ENCODE measurements at places on chromosomes 1 and 21.

DNA sequence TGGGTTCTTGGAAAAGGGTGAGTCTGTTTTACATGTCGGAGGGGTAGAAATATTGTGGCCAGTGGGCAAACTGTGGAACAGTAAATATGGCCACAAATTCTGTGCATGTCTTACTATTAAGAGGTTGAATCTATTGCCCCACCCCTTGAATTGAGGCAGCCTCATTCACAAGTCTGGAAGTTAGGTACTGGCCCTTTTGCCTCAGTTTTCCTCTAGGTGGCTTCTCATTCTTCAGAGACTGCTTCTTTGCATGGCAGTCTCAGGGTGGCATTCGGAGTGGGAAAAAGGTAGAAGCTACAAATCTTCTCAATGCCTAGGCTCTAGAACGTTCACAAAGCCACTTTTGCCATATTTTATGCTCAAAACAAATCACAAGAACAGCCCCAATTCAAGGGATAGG is 57.2 kb downstream of the SLC9C2 start:
- DNase-seq, result no peak

GRCh38 chr21:38295997-38296764 is 39.4 kb downstream of the KCNJ15 start:
- DNase-seq, result no peak

- DNase-seq, result no peak
These were observed 45.5 kb downstream of the GIPC2 start for GRCh38 chr1:78091215-78091813.

- DNase-seq, result no peak
These were observed 35.8 kb upstream of the CCN1 start for GRCh38 chr1:85544689-85545215.

GRCh38 chr1:39297551-39297950 is 93.1 kb downstream of the MACF1 start:
- DNase-seq, result no peak

DNA sequence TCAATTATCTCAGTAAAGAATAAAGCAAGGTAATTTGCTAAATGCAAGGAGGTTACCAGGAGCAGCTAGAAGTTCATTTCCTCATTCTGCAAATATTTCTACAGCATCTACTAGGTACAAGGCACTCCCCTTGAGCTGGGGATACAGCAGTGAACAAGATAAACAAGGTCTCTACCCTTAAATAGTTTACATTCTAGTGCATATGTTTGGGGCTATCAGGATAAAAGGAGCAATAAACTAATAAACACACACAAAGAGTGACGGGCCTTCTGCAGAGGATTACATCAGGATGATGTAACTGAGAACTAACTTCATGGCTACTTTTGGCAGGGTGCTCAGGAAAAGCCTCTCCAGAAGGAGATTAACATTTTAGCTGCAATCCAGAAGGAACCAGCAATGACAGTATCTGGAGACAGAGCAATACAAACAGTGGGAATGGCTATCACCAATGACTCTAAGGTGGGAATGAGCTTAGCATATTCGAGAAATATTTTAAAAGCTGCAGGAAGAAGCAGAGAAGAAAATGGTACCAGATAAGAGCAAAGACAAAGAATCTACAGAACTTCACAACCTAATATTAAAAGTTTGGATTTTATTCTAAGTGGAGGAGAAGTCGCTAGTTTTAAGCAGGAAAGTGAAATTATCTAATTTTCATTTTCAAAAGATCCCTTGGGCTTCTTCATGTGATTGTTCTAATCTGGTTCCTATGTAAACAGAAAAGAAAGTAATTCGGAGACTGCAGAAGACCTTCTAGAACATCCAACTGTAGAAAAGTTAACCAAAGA is 25.8 kb downstream of the TP53BP2 start:
- DNase-seq, result no peak

DNA sequence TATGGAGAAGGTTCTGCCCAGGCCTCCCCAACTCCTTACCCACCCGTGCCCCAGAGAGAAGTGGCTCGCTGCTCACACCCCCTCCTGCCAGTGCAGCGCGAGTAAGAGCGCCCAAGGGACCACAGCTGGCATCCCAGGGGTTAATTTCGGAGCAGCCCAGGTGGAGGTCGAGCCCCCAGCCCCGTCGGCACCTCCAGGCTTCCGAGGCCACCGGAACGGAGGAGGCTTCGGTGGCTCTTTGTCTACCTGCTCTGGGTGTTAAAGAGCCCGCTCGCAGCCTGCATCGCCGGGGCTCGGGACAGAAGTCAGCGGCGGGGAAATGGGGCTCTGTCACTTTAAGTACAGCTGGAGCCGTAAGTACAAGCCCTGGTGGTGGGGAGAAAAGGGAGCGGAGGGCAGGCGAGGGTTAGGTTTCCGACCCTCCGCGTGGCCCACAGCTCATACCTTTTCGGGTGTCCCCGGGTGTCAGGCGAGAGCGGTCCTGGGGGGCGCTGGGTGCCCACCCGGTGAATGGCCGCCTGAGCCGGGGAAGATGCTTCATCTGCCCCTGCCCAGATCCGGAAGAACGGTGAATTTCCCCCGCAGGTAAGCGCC is 89.4 kb upstream of the IPO9 start:
- DNase-seq, result peak; percentile 23

- no peak for DNase-seq
These were observed 27.2 kb downstream of the TCEANC2 start for GRCh38 chr1:54080598-54081049.

DNA sequence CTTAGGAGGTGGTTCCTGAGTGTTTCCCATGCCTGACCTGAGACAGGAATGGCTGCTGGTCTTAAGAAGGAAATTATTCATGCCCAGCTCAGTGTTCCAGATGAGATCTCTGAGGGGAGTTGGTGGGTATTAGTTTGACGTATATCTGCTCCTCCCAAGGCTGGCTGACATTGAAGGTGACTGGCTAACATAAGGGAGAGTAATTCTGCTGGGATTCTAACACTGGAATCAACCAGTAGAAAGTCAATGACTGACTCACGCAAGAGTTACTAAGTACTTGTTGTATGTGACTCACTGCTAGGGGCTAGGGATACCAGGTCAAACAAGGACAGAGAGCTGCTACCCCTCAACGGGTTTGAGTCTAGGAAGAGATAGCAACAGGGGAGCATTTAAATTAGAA is 177.3 kb downstream of the CACNA1E start:
- no peak for DNase-seq

- no peak for DNase-seq
These were observed 29.6 kb downstream of the NHLH2 start for GRCh38 chr1:115811140-115811828.

GRCh38 chr21:27771938-27772483 is 805.1 kb upstream of the ADAMTS5 start:
- DNase-seq, result no peak

DNA sequence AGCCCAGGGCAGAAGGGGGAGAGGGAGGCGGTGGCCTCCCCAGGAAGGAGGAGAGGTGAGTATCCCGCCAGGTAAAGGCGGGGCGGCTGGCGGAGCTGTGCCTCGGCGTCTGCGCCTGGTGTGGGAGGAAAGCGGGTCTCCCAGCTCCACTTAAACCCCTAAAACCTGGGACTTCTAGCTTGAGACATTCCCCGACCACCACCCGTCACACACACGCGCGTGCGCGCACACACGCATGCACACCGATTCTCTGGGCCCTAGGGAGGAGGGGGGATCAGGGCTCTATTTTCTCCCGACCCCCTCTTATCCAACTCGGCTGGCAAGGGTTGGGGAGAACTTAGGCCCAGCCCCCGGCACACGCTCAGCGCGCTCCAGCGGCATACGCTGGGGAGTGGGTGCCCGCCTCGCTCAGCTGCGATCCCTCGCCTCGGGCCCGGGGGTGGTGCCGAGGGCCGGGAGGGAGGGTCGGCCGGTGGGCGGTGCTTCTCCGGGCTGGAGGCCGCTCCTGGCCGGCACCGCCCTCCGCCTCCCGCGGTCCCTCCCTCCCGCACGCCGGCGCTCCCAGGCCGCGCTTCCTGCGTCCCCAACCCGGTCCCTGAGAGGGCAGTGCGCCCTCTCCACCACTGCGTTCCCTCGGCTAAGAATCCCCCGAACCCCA is at the start of gene TMEM51:
Gene TMEM51 (plus strand): TSS at position 564 of the 658 bp plus-strand sequence. CDS start 61,341 bp downstream, outside the sequence.
- DNase-seq, result no peak

DNA sequence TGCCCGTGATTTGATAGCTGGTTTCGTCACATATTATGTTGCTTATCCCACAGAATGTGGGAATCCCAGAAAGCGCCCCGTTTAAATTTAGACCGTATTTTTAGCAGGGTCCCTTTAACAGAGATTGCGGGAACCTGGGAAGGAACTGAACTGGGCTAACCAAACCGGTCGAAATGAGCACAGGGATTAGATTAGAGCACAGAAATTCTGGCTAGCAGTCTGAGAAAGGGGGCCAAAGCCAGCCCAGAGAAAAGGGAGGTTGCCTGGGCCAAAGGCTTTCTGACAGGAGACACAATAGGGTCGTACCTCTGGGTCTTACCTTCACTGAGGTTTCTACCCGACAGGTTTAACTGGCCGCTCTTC is 327 bp downstream of the LRRC40 start:
- no peak for DNase-seq

DNA sequence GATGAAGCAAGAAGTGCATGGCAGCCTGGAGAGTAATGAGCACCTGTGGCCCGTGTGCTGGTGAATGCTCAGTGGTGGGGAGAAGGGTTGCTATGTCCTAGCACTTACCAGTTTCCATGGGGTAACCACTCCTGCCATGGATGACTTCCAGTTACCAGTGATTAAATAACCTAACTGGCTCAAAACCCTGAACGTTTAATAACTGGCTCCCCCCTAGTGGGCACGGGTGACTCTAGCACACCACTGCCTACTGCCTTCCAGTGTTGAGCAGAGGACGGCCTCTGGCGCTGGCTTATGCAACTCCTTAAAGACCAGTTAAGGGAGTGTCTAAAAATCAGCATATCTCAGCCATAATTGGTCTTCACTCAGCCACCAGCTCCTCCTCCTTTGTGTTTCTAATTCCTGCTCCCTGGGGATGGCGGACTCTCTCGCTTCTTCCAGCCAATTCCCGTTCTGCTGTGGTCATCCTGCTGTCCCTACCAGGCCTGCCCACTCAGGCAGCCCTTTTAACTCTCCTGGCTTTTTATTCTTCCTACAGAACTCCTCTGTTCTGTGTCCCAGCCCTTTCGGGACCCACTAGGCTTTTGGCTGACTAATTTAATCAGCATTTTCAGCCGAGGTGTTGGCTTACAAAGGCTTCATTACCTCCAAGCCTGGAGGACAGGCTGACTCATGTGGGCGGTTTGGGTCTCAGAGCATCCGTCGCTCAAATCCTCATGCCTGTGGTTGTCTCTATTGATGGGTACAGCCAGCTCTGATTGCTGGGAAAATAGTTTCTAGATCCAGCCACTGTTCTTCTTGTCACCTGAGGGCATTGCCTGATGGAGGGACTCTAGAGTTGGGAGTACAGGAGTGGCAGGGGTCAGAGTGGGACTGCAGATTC is 332.4 kb downstream of the CAMTA1 start:
- DNase-seq, result no peak

DNA sequence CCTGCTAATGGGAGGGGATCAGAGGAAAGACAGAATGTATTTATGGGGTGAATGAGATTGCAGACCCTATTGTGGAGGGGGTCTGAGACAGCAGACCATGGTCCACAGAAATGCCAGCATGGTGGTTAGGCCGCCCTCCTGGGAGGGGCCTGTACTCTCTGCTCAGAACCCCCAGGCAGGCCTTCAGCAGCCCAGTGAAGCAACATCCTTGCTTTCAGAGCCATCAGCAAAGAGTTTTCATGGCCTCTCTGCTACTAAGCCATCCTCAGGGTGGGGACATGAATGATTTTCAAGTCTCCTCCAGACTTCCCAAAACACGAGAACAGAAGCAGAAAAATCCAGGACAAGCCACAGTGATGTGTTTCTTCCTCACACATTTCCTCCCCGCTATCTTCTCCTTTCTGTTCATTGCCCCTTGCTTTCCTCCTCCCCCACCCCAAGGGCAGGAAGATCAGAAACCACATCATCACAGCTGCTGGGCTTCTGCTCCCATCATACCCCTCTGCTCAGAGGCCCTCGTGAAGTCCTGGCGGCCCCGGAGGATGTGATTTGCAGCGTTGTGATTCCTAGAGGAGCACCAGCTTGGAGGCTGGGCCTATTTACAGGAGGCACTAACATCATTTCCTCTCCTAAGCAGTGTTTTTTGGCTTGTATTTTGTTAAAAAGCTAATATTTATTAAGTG is 48.0 kb downstream of the ABCA4 start:
- no peak for DNase-seq

All from T-helper 2 cell (primary cell).